ENCODE measurements at places on chromosomes 5 and 9.
A peak's percentile ranks its signal among the peaks of the same experiment; 100 is the strongest.

GRCh38 chr9:114001410-114001685 is 76.8 kb downstream of the AMBP start:
- DNase-seq = no peak

DNA sequence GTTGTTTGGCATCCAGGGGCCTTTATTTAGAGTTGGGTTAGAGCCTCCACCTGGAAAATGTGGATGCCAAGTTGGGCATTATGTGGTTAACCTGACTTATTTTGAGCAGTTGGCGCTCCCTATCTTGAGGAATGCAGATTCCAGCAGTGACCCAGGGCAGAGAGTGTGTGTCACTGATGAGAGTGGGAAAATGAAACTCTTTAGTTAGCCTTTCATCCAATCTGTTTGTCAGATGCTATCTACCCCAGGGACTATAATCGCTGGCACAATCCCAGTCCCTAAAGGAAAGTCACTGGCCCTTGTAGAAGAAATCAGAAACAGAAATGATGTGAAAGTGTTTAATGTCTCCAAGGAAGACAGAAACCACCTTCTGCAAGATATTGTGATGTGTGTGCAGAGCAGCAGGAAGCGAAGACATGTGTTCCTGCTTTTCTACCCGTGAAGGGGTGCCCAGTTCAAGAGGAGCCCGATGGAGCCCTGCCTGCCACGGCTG is 10.2 kb upstream of the STING1 start:
- DNase-seq = no peak

GRCh38 chr5:39478863-39479262 is 54.1 kb upstream of the DAB2 start:
- no peak for DNase-seq

GRCh38 chr9:137423514-137424291 is 510 bp downstream of the NOXA1 start:
- no peak for DNase-seq

- peak; percentile 86 for DNase-seq
These were observed 368 bp upstream of the CCDC180 start for GRCh38 chr9:97307091-97307490.

GRCh38 chr9:80061940-80062339 is 490.2 kb downstream of the TLE4 start:
- DNase-seq = no peak

- no peak for DNase-seq
These were observed 107.6 kb upstream of the PITX1 start for GRCh38 chr5:135141303-135142268.

DNA sequence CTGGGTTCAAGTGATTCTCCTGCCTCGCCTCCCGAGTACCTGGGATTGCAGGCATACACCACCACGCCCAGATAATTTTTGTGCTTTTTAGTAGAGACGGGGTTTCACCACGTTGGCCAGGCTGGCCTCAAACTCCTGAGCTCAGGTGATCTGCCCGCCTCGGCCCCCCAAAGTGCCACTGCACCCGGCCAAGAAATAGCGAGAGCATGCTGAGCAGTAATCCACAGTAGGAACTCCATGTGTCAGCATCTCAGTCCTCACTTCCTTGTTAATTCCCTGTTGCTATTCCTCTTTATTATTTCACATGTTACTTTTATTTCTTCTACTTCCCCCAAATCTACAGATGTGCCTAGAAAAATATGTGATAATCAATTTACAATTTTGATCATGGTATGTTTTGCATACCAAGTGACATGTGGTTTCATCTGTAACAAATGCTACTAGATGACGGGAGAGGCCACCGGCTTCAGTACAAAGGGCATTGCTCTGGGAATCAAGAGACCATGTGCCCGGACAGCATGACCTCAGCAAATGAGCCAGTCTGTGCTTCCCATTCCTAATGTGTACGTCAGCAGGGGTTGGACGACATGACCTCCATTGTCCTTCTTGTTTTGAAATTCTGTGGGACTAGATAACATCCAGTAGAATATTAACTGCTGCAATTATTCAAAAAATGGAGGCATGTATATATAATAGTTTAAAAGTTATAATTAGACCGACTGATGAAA is 61.6 kb downstream of the FNBP1 start:
- DNase-seq = no peak

- DNase-seq = no peak
These were observed 5.1 kb upstream of the CDC42SE2 start for GRCh38 chr5:131258733-131259132.

- DNase-seq = peak; percentile 57
These were observed 51.3 kb downstream of the LHFPL2 start for GRCh38 chr5:78597068-78597973.
